Fibroblast of skin of scalp (primary cell): ENCODE measurements at places on chromosomes 1 and 21.

GRCh38 chr1:58155418-58156123 is 391.0 kb downstream of the OMA1 start:
- DNase-seq = peak; percentile 5

DNA sequence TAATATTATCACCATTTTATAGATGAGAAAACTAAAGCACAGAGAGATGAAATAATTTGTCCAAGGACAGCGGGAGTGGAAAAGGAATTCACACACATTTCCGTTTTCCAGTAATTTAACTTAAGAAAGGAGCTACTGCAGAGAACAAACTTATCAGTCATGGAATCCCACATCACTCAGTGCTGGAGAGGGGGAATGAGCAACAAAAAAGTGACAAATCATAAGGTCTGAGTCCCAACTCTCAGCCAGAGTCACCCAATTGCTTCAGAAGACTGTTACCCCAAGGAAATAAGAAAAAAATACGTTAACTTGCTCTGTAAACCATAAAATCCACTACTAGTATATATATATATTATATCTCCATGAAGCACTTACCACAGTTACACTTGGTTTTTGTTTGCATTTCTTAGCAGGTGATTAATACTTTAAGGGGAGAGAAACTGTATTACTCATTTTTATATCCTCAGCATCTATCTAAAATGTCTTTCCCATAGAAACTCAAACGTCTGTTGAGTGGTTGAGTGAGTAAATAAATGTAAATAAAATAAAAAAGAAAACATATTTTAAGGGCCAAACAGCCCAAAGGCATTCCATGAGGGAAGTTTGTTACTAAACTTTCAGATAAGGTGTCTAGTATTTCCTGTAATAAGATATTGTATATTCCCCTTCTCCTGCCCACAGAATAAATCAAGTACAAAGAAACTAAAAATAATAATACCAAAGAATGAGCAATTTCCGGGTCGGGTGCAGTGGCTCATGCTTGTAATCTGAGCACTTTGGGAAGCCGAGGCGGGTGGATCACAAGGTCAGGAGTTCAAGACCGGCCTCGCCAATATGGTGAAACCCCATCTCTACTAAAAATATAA is 76.8 kb downstream of the SLC45A1 start:
- DNase-seq = peak; percentile 65

- peak; percentile 79 for DNase-seq
These were observed 245.1 kb downstream of the PTBP2 start for GRCh38 chr1:96966536-96967138.

DNA sequence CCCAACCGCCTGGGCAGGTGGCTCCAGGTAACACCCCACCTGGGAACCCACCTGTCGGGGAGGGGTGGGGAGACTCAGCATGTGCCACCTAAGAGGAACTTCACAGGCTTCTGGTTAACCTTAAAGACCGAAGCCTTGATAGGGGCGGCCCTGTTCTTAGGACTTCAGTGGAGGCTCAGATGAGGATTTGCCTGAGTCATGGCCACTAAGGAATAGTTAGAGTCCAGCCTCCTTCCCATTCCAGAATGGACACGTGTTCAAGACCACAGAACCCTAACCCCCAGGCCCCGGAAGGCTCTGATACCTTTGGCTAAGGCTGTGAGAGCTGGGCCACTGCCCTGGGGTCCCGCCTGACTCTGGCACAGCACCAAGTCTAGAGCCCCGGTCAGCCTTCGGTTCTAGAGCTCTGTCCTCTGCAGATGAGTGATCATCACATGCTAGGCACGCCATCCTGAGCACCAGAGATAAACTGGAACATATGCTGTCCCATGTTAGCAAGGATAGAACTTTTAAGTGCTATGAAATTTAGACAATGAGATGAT is 20.3 kb downstream of the PADI6 start:
- no peak for DNase-seq

DNA sequence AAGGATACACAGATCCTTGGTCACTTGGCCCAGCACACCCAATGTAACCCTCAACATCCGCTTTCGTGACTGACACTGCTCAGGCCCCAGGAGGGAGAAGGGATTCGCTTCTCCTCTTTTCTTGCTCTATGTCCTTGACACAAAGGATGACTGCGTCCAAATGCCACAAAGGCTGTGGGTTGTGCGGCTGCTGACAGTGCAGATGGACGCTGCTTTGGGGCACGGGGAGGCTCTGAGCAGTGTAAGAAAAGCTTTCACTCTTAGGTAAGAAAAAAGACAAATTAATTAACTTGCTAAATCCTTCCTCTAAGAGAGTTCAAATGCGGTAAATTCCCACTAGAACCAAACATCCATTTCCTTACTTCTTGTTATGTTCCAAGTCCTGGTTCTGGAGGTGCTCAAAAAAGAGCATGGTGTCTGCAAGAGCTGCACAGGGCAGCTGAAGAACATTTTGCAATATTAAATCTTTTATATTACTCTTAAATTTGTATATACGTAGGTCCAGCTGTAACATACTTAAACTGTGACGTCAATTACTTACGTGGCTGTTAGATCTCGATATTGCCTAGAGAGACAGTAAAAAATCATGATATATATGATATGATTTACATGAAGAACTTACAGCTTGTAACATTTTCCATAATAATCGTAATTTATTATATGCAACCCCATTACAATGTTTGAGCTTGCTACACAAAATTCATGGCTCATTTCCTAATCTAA is 19.4 kb upstream of the EPHB2 start:
- DNase-seq = no peak

GRCh38 chr1:114720492-114720891 is 3.9 kb upstream of the NRAS start:
- DNase-seq = no peak

DNA sequence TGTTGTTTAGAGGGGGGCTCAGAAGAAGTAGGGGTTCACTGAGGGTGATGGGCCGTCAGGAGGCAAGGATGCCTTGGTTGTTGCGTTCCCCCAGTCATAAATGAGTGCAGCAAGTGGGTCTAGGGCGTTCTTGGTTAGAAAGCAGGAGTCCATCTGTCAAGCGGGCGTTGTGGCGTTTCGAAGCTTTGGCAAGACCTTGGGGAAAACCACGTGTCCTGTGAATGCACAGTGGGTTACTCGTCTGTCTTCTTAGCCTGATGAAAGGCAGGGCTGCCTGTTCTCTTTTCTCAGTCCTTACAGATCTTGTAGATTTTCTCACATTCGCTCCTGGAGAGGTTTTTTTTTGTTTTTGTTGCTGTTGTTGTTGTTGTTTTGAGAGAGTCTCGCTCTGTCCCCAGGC is 6.3 kb upstream of the ZNF496 start:
- no peak for DNase-seq

DNA sequence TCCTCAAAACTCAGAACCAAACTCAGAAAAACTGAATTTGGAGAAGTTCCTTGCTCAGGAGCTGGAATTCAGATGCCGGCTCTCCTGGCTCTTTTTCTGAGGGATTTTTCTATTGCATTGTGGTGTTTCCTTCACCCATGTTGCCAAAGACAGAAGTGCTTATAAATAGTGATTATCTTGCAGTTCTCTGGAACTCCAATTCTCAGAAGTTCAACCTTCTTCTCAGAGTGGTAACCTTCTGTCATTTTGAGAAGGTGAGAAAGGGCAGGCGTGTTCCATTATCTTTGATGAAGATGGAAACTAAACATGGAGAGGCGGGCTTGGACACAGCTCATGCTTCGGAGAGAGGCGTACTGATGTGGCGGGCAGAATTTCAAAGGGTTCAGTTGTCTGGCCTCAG is 12.4 kb upstream of the ETV3 start:
- no peak for DNase-seq

DNA sequence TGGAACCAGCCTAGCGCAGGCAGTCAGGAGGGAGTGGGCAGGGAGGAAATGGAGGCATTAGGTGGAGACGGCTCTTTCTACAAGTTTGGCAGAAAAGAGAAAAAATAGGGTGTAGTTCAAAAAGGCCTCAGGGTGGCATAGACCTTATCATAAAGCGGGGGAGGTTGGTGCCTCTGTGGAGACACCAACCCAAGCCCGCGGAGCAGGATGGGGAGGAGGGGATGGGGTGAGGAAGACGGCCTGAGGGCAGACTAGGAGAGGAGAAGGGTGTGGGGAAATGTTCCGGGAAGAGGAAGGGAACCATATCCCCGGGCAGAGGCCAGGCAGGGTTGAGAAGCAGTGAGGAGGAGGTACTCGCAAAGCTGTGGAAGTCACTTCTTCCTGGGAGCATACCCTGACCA is 17.4 kb upstream of the SHE start:
- no peak for DNase-seq

DNA sequence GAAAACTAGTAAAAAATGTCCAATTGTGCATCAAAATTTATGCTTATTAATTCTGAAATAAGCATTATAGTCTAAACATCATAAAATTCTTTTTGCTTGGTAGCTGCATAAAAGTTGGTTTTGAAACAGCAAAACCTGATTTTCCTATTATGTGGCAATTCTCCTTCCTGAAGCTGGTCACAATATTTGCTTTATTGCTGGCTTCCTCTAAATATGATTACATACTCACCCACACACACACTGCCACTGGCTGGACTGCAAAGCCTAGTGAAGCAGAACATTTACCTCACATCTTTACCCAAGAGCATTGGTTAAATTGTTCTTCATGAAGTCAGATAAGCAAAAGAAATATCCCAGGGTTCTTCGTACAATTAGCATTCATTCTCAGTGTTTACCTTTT is 103.0 kb downstream of the NR5A2 start:
- DNase-seq = no peak

- DNase-seq = no peak
These were observed 97.1 kb downstream of the DIRAS3 start for GRCh38 chr1:67953301-67953700.

DNA sequence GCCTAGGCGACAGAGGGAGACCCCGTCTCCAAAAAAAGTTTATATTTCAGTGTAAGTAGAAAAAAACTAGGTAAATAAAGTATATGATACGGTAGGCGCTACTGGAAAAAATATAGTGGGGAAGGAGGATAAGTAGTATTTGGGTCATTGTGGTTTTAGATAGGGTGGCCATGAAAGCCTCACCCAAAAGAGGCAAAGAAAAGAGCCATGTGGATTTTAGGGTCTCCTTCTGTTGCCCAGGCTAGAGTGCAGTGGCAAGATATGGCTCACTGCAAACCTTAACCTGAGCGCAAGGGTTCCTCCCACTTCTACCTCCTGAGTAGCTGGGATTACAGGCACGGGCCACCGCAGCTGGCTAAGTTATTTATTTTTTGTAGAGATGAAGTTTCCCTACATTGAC is 17.1 kb downstream of the LEPR start:
- no peak for DNase-seq

- no peak for DNase-seq
These were observed 53.0 kb upstream of the ABCG1 start for GRCh38 chr21:42165901-42166300.

GRCh38 chr1:104929280-104929679 is 1179.6 kb downstream of the AMY1C start:
- no peak for DNase-seq

GRCh38 chr1:183129921-183130690 is 56.0 kb upstream of the LAMC2 start:
- no peak for DNase-seq

GRCh38 chr1:200512191-200512590 is 102.4 kb upstream of the ZNF281 start:
- DNase-seq = peak; percentile 52

- DNase-seq = no peak
These were observed 58.2 kb downstream of the GADD45A start for GRCh38 chr1:67743072-67743725.

- no peak for DNase-seq
These were observed 21.3 kb downstream of the FAM78B start for GRCh38 chr1:166145499-166145898.

DNA sequence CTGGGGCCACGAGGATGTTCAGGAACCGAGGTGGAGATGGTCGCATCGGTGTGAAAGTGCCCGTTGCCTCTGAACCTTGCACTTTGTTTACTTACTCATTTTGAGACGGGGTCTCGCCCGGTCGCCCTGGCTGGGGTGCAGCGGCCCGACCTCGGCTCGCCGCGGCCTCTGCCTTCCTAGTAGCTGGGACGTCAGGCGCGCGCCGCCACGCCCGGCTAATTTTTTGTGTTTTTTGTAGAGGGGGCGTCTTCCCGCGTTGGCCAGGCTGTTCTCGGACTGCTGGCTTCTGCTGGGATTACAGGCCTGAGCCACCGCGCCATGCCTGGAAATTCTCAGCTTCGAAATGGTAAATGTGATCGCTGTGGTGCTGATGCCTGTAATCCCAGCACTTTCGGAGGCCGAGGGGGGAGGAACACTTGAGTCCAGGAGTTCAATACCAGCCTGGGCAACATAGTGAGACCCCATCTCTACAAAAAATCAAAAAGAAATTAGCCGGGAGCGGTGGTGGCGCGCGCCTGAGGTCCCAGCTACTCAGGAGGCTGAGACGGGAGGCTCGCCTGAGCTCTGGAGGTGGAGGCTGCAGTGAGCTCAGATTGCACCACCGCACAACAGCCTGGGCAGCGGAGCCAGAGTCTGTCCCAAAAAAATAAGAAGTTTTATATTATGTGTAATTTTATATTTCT is 684 bp upstream of the MRPL20 start:
- DNase-seq = peak; percentile 24

GRCh38 chr1:19042675-19043578 is 86.5 kb upstream of the IFFO2 start:
- no peak for DNase-seq

DNA sequence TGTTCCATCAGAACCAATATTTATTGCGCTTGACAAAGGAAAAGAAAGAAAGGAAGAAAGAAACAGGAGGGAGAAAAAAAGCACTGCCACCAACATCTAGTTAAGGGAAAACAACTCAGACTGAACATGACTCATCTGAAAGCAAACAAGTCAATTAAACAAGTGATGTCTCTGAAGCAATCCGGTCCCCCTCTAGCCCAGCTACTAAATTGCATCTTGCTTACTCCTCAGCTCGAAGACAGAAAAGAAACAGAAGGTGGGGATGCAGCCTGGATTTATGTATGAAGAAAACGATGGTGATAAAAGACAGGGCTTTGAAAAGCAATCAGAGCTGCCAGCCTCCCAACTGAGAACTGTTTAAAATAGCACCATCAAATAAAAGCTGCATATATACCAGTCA is 188.2 kb downstream of the OMA1 start:
- peak; percentile 5 for DNase-seq

DNA sequence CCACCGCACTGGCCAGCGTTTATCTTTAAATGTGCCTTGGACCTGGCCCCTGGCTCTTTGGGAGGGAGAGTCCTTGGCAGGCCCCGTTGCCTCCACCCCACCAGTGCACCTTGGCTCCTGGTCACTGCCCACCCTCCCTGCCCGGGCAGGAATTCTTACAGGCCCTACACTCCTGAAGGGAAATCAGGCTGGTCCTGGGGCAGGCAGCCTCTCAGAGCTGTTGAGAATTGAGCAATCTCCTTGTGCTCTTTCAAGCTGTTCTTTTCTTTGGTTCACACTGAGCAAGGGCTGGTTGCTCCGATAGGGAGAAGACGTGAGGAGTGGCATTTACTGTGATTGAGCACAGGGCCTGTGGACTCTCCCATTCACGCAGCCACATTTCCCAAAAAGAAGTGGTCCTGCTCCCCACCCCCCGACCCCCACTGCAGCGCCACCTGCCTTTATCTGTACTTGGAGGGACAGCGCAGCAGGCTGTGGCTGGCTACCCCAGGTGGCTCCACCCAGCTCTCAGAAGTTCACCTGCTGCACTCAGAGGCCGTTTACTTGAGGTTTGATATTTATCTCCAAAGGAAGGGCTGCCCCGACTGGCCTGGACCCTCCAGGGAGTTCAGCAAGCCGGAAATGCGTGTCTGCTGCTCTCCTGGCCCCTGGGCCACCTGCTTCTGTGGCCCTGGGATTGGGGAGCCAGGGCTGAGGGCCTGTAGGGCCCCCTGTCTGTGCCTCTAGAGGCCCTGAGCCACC is 47.8 kb downstream of the SKI start:
- peak; percentile 44 for DNase-seq
